ENCODE measurements at places on chromosomes 7 and 10.

DNA sequence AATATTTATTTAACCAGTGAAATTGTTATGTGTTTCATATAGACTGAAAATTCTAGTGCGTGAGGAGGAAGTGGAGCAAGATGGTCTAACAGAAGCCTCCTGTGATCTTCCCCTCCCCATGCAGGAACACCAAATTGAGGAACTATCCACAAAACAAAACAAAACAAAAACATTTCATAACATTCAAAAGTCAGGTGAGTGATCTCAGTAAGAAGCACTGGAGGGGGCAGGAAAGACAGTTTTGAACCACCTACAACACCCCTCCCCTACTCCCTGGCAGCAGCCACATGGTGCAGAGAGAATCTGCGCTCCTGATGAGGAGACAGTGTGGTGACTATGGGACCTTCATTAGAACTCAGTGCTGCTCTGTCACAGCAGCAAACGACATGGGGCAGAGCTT lies 221.9 kb upstream of the SEMA3C start:
- no peak for DNase-seq

GRCh38 chr10:30412901-30413300 lies 21.1 kb upstream of the MAP3K8 start:
- no peak for DNase-seq

- DNase-seq: peak; percentile 36
Measured at GRCh38 chr7:767580-767940, 40.5 kb upstream of the PRKAR1B start.

DNA sequence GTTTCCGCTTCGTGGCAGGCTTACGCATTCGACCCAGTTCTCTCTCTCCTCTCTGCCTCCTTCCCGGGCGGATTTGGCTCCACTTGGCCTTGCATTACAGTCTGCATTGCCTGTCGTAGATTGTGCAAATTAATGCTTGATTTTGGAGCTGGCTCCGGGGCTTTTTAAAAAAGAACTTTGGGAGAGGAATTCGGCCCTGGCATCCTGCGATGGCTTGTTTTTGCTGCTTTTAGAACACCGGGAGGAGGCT lies 767 bp downstream of the EIF4EBP2 start:
- DNase-seq: no peak

GRCh38 chr10:98086837-98087708 lies 47.4 kb upstream of the R3HCC1L start:
- no peak for DNase-seq

- no peak for DNase-seq
Measured at GRCh38 chr10:27534161-27534700, 30.1 kb downstream of the RAB18 start.

- DNase-seq: peak; percentile 88
Measured at GRCh38 chr7:117119192-117119924, 166.1 kb downstream of the ST7 start.

GRCh38 chr7:152351168-152351567 lies 84.6 kb downstream of the KMT2C start:
- DNase-seq: no peak

DNA sequence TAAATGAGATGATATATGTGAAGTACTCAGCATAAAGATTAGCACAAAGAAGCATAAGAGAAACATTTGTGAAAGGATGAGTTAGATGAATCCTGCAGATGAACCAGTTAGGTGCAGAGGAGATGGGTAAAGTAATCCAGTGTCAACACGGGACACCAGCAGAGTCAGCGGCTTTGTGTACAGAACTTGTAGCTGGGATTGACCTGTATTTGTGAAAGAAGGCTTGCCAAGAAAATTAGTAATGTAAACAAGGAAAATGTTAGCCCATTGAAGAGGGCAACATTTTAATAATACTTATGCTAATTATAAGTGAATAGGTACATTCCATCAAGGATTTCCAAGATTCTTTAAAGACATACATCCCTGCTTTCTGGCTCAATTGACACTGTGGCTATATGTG lies 255.7 kb downstream of the PTEN start:
- DNase-seq: no peak

GRCh38 chr7:24801883-24802282 lies 44.6 kb upstream of the GSDME start:
- no peak for DNase-seq

DNA sequence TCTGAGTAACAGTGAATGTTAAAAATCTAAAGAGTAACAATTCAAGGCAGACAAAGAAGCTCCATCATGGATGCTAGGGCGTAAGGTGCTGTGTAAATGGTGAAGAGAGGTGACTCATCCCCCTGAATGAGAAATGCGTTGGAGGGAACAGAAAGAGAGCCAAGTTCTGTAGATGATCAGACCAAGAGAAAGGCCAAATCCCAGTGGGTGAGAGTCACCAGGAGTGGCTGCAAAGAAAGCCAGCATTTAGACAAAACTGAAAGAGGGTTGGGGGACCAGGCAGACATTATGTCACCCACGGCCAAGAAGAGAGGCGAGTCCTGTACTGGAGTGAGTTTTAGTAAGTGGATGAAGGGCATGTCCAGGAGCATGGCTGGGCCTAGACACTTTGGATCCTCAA lies 153.1 kb downstream of the TRIL start:
- no peak for DNase-seq

GRCh38 chr10:107427016-107427415 lies 262.5 kb upstream of the SORCS1 start:
- no peak for DNase-seq

DNA sequence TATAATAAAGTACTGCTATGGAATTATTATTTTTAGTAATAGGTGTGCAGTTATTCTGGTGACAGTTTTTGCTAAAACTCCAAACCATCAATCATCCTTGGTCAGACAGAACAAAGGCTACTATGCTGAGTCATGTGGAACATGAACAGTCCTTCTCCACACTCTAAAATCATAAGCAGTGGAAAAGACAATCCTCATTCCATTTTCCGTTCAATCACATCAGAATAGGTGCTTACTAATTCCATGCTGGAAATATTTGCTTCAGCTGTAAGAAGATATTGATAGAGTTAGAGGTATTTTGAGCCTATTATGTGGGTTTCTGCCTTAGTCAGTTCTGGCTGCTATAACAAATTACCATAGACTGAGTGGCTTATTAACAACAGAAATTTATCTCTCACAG lies 82.9 kb downstream of the FAM13C start:
- no peak for DNase-seq

DNA sequence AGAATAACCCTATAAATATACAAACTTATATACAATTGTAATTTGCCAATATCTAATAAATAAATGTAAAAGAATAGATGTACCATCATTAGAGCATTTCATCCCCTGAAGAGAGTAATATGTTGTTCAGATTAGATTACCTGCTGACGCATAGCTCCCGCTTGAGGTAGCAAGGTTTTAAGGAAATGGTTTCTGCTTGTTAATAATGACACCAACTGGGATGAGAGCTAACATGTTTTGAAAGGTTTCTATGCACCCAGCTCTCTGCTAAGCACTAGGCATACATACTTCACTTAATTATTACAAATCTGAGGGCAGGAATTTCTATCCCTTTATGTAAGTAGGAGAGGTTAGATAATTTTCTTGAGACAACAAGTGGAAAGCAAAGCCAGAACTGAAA lies 1003.3 kb upstream of the SORCS1 start:
- no peak for DNase-seq

- no peak for DNase-seq
Measured at GRCh38 chr7:150997075-150997511, 6.3 kb downstream of the NOS3 start.

DNA sequence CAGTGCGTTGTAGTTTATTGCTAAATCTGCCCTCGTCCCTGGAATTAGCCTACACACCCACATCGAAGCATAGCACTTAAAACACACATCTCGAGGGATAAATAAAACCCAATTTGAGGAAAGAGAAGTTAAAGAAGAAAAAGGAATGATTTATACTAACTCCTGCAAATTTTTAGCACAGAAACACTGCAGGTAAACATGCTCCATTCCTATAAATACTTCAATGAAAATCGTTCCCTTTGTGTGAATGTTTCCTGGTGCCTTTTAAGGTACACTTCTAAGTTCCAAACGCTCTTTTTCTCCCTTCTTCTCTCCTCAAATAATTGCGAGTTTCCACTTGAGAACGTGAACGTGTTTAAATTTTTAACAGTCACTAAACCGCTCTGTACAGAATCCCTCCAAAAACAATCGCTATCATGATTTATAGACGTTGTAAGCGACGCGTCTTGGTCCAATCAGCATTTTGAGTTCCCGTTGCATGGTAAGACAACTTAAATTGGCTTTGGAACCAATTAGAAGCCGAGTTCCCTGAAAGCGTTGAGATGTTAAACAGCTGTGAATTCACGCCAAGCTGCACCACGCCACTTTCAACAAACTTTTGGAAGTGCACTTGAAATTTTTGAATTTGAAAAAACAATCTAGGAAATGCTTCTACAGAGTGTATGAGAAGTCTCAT lies 12.5 kb upstream of the EBLN1 start:
- DNase-seq: peak; percentile 40

GRCh38 chr7:130461272-130461671 lies 20.5 kb upstream of the CEP41 start:
- DNase-seq: no peak

- DNase-seq: no peak
Measured at GRCh38 chr10:62376071-62377025, 2.2 kb downstream of the ZNF365 start.

DNA sequence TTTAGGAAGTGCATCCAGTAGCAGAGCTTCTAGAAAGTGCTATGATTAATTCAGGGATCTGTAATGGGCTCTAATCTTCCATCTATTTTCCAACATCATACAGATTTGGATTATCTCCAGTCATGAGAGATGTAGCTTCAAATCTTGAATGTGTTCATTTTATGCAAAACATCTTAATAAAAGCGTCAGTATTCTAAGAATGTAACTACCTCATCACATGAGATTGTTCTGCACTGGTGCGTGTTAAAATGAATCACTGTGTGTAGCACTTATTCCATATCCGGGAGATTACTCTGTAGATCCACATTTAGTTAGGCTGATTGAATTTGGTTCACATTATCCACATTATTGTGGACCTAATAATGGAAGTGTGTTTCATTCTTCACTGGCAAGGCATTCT lies 344.9 kb upstream of the CHRM2 start:
- no peak for DNase-seq

GRCh38 chr10:75187961-75188426 lies 22.6 kb upstream of the VDAC2 start:
- peak; percentile 68 for DNase-seq

GRCh38 chr7:158766570-158767281 lies 62.1 kb upstream of the NCAPG2 start:
- DNase-seq: no peak

- no peak for DNase-seq
Measured at GRCh38 chr10:124043310-124044142, 49.9 kb downstream of the CHST15 start.

DNA sequence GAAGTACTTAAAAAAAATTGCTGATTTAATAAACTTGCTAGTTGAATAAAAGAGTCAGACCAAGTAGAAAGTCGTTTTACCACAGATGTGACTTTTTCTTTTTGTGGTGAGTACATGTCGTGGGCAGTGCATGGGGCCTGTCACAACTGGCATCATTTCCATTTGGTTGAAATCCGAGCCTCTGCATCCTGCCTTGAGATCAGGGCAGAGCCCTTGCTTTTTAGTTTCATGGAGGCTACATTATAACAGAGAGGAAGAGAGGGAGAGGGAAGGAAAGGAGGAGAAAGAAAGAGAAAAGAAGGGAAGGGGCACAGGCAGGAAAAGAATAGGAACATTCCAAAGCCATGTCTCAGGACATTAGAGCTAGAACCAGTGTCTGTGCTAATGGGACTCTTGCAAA lies 20.4 kb upstream of the INSYN2A start:
- DNase-seq: no peak

DNA sequence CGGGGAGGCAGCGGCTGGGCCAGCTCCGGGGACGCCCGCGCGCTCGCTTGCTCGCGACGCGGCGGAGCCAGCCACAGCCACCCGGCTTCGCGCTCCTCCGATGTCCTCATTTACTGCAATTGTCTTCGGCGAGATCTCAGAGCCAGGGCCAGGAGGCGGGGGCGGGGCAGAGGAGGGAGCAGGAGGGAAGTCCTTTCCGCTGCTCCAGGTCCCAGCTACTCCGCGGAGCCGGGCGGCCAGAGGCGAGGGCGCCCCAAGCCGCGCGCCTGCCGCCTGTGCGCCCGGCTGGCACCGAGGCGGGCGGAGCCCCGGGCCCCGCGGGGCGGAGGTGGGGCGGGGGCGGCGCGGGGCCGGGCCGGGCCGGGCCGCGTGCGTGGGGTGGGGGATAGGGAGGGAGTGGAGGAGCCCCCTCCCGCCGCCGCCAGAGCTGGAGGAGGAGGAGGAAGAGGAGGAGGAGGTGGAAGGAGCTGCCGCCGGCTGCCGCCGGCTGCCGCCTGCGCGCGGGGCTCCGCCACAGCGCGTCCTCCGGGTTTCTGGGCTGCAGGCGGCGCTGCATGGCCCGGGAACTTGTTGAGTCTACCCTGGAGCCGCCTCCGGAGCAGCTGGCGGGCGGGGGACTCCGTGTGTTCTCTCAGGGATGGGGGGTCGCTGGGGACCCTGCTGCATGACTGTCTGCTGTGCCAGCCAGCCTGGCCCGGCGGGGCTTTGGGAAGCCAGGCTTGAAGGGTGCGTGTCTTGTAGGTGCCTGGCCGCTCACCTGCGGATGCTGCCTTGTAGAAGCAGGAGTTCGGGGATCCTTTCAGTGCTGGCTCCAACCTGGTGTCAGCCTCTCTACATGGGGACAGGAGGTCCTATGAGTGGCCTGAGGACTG lies at the start of gene INSYN2A:
TSS of gene INSYN2A (minus strand) at position 310 of the 872 bp plus-strand sequence. CDS start 20,196 bp downstream, outside the sequence.
- DNase-seq: peak; percentile 9

DNA sequence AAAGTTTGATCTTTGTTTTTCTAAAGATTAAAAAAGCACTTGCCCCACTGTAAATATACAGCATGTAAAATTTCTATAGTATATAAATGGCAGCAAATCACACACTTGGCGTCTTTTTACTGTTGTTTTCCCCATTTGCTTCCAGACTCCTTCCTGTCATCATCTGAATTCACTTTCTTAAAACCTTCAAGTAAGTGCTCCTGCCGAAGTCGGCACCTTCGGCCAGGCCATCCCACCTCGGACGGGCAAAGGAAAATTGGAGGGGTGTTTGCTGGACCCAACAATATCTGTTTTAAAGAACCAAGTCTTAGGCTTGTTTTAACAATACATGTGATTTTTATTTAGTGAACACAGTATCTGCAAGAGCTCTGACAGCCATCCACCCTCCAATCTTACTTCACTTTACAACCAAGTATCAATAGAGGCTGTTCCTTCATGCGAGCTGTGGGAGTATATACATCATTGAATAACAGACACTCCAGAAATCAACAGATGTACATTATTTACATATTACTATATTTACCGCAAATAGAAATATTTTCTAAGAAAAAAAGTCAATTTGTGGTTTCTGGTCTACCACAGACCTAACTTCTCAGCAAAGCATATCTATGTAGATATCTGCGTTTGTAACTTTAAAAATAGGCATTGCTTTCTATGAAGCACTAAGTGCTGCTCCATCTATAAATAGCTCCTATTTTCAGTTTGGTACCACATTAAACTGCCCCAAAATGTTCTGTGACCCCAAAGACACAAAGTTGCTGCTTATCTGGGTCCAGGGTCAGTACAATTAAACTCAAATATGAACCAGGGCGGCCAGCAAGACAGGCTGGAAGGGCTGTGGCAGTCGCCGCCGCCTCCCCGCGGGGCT lies 110.7 kb downstream of the CYTH3 start:
- DNase-seq: no peak
